Stimulated activated CD8-positive, alpha-beta memory T cell treated with anti-CD3 and anti-CD28 coated beads, Interleukin-15, amount 100 ng/mL, for 24 hours (primary cell): ENCODE measurements at places on chromosomes 4 and X.

DNA sequence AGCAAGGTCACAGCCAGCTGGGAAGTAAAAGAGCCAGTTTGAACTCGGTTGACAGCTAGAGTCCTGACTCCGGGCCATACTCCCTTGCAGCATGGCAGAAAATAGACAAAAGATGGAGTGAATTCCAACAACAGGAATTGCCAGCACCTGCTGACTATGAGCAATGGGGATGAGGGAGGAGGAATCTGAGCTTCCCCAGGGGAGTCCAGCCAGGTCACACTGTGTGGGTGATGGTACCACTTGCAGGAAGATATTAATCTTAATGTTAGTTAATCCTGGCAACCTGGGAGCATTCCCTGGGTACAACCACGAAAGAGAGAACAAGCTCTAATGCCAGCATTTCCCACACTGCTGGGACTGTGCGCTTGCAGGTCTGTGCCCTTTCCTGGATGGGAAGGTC is 48.1 kb upstream of the S100G start:
- DNase-seq: no peak

GRCh38 chr4:94442251-94442650 is 9.5 kb upstream of the PDLIM5 start:
- no peak for DNase-seq

GRCh38 chr4:52370576-52370975 is 288.5 kb downstream of the USP46 start:
- DNase-seq: no peak

GRCh38 chr4:24607334-24607733 is 23.0 kb upstream of the DHX15 start:
- DNase-seq: no peak

DNA sequence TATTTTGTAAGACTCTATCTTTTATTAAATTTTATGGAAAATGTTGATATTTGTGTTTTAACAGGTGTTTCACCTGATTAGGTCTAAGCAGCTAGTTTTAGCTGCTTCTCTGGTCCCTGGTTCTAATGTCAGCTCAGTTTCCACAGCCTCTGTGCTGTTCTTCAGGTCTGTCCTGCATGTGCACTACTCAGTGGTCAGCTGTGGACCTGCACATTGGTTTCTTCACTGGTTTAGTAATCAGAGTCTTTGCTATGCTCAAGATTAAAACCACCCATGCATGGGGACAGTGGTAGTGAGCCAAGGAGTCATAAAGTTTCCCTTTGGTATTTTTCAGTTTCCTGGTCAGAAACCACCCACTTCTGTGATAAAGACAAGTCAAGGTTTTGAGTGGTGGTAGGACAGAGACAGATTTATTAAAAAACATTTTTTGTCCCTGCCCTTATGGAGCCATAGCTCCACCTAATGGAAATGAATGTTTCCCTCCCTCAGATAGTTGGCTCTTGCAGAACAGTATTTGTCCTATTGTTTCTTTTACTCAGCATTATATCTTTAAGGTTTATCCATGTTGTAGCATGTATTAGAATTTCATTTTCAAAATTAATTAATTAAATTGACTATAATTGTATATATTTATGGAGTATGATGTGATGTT is 36.8 kb upstream of the VBP1 start:
- no peak for DNase-seq

- no peak for DNase-seq
Measured at GRCh38 chr4:53905941-53906377, 158.4 kb downstream of the CHIC2 start.

DNA sequence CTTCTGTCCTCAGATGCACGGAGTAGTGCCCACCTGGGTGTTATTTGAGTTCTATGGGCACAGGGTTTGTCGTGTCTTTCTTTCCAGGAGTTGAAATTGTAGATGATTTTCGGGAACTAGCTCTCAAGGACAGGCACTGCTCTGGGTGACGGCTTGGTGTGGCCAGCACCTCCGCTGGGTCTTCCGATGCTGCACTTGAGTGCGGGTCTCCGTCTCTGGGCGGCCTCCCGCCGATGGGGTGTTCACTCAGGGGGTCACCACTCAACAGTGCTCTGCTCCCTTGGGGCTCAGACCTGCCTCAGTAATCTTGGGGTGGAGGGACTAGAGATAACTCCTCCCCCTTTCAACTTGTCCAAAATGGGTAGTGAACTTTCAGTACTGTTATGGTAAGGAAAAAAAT is 2.5 kb downstream of the ZFP92 start:
- DNase-seq: no peak

DNA sequence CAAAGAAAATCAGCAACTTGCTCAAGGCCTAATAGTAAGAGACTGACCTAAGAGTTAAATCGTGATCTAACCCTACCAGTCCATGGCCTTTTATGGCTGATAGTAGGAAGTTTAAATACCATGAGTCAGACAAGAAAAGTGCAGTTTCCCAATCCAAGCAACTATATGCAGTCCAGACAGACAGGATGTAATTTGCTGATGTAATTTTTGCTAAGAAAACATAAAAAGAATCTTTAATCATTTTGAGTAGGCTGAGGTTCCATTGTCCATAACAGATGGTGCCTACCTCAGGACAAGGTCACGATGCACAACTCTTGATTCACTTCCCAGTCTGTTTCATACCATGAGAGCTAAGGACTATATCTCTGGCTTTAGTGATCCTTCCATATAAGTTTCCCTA is 317.5 kb upstream of the GRIA3 start:
- no peak for DNase-seq

DNA sequence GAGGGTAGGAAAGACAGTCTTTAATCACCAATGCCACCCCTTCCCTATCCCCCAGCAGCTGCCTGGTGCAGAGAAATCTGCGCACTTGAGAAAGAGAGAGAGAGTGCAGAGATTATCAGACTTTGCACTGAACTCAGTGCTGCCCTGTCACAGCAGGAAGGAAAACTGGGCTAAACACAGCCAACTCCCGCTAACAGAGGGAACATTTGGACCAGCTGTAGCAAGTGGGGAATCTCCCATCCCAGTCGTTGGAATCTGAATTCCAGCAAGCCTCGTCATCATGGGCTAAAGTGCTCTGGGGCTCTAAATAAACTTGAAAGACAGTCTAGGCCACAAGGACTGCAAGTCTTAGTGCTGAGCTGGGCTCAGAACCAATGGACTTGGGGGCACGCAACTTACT is 168.7 kb downstream of the DLG3 start:
- DNase-seq: no peak

DNA sequence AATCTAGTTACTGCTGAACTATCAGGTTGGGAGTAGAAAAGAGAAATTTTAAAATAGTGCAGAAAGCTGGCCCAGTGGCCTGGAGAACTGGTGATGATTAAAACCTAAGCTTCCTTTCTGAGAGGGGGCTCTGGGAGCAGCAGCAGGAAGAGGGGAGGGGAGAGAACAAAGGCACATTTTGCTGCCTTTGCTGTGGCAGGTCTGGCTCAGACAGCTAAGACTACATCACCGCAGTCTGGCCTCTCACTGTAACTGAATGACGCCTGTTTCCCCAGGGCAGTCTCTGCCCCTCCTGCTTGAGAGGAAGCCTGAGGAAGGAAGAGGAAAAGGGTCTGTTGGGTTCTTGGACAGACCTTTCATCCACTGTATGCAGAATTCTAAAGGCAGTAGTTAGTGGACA is 148.5 kb downstream of the FRAS1 start:
- no peak for DNase-seq

GRCh38 chrX:46311581-46312120 is 233.6 kb downstream of the ZNF674 start:
- no peak for DNase-seq

GRCh38 chrX:140503714-140504351 is 1.0 kb downstream of the SOX3 start:
- DNase-seq: no peak

- no peak for DNase-seq
Measured at GRCh38 chr4:2267320-2267811, 5.5 kb upstream of the MXD4 start.

- DNase-seq: no peak
Measured at GRCh38 chr4:145453163-145453520, 28.5 kb upstream of the SMAD1 start.

GRCh38 chr4:143341186-143341755 is 4.6 kb downstream of the GAB1 start:
- DNase-seq: no peak

- no peak for DNase-seq
Measured at GRCh38 chrX:7706032-7706431, 136.9 kb upstream of the VCX start.

GRCh38 chr4:124025428-124025827 is 628.8 kb downstream of the SPRY1 start:
- no peak for DNase-seq

DNA sequence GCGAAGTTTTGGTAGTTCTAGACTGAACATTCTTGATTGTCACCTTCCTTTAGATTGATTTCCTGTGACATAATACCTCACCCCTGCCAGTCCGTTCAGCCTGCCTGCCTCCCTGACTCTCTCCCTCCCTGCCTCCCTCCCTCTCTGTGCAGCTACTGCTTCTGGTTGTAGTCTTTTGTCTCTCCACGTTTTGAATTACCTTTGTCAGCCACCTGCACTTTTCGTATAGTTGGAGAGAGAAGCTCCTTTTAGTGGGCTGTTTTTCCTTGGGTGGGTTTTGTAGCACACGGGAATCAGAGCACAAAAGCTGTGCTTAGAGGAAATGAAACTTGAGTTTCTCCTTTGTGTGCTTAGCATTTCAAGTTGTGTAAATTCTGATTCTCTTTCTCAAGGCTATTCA is 32.6 kb upstream of the MSMO1 start:
- DNase-seq: no peak

GRCh38 chrX:54926978-54927377 is 6.4 kb downstream of the TRO start:
- DNase-seq: no peak

DNA sequence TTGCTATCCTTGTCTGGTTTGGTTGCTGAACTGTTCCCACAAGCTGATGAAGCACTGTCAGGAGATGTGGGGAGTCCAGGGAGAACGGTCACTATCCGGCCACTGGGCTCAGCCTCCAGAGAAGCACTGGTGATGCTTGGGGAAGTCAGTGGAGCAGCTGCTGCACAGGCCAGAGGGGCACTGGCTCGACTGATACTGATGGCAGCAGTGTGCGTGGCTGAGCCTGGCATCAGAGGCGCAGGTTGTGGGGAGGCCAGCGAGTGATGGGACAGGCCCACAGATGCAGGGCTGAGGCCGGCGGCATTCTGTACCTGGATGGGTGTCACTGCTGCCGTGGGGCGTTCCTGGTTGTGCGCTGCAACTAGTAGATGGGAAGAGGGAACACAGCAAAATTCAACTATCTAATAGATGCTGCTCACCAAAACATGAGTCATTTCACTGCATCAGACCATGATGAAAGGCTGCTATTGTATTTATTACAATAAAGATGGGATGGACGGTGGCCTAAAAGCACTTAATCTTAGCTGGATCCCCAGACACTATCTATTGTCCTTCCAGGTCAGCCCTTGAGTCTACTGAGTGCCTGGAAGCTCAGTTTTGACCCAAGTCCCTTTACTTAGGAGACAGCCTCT is 106.3 kb upstream of the CBR4 start:
- no peak for DNase-seq
